ENCODE measurements at places on chromosomes 4 and X. TPM values are rescaled to one million over a fixed set of nuclear protein-coding genes. Genes with fewer than 3 reads are reported as not detected.

Gene FAT1
- 106 TPM for total RNA-seq

- DNase-seq = no peak
- no peak overlapping the region for H3K4me3 ChIP-seq
- no peak overlapping the region for H3K27ac ChIP-seq
- H3K27me3 ChIP-seq = no peaks in the 10 kb centered on the region
- no peaks in the 10 kb centered on the region for H3K4me1 ChIP-seq
Observed at GRCh38 chrX:15128861-15129260, 141.0 kb downstream of the ASB9 start.

Gene TSPAN6
- total RNA-seq = 7.2 TPM

- no peak overlapping the region for H3K4me3 ChIP-seq
- H3K4me1 ChIP-seq = no peaks in the 10 kb centered on the region
- no peak for DNase-seq
- H3K36me3 ChIP-seq = no peaks in the 10 kb centered on the region
- no peak overlapping the region for H3K27ac ChIP-seq
- no peaks in the 10 kb centered on the region for H3K27me3 ChIP-seq
Observed at GRCh38 chr4:73923631-73923937, 54.4 kb downstream of the CXCL1 start.

GRCh38 chrX:154793084-154793795 lies 12.0 kb downstream of the MPP1 start:
- no peaks in the 10 kb centered on the region for H3K4me1 ChIP-seq
- H3K4me3 ChIP-seq = no peak overlapping the region
- no peaks in the 10 kb centered on the region for H3K27me3 ChIP-seq
- no peak for DNase-seq

Gene TCEAL8
- total RNA-seq = 59.4 TPM

GRCh38 chr4:148162991-148163390 lies 279.2 kb downstream of the NR3C2 start:
- no peaks in the 10 kb centered on the region for H3K36me3 ChIP-seq
- no peak for DNase-seq
- no peak overlapping the region for H3K4me3 ChIP-seq

- no peak for DNase-seq
- H3K36me3 ChIP-seq = no peaks in the 10 kb centered on the region
- no peak overlapping the region for H3K27ac ChIP-seq
Observed at GRCh38 chrX:73615022-73615421, 52.0 kb downstream of the CHIC1 start.

- H3K27me3 ChIP-seq = no peaks in the 10 kb centered on the region
- DNase-seq = no peak
- H3K4me1 ChIP-seq = no peaks in the 10 kb centered on the region
- no peak overlapping the region for H3K4me3 ChIP-seq
Observed at GRCh38 chr4:57462843-57463242, 352.7 kb upstream of the IGFBP7 start.

Gene NSUN7
- total RNA-seq = 6.8 TPM

Gene P2RY4
- 1.4 TPM for total RNA-seq

GRCh38 chrX:21305799-21306336 lies 68.3 kb upstream of the CNKSR2 start:
- no peaks in the 10 kb centered on the region for H3K36me3 ChIP-seq
- no peak overlapping the region for H3K27ac ChIP-seq
- no peak for DNase-seq
- no peak overlapping the region for H3K4me3 ChIP-seq
- no peaks in the 10 kb centered on the region for H3K27me3 ChIP-seq
- H3K4me1 ChIP-seq = no peaks in the 10 kb centered on the region

DNA sequence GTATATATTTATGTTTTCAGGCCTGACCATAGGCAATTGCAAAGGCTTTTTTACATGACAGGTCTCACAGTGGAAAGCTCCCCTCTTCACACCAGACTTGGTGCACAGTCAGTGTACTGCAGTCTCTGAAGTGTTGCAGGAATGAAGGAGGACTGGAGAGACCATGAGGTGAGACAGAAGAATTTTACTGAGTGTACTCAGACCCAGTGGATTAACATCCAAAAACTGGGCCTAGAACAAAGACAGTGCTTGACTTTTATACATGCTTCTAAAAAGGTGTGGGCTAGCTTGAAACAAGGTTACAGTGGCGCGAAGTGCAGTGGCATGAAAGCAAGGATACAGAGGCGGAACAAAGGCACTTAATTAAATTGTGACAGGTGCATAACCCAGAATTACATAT lies 822.9 kb downstream of the RAPGEF2 start:
- H3K4me3 ChIP-seq = no peak overlapping the region
- DNase-seq = no peak
- no peaks in the 10 kb centered on the region for H3K36me3 ChIP-seq
- H3K27ac ChIP-seq = no peak overlapping the region

Measured in thoracic aorta (tissue), 2 donors.